ENCODE measurements at places on chromosomes 12 and 14. TPM values are rescaled to one million over a fixed set of nuclear protein-coding genes. Genes with fewer than 3 reads are reported as not detected.

Gene IFNG
- not detected for polyA plus RNA-seq

Gene KRT73
- not detected for polyA plus RNA-seq

GRCh38 chr12:107025671-107026070 is 38.7 kb upstream of the MTERF2 start:
- H3K27ac ChIP-seq = no peak overlapping the region
- DNase-seq = no peak
- H3K27me3 ChIP-seq = no peaks in the 10 kb centered on the region
- no peaks in the 10 kb centered on the region for H3K36me3 ChIP-seq
- peaks cover 24% of the 10 kb centered on the region for H3K4me1 ChIP-seq
- no peak overlapping the region for H3K4me3 ChIP-seq

DNA sequence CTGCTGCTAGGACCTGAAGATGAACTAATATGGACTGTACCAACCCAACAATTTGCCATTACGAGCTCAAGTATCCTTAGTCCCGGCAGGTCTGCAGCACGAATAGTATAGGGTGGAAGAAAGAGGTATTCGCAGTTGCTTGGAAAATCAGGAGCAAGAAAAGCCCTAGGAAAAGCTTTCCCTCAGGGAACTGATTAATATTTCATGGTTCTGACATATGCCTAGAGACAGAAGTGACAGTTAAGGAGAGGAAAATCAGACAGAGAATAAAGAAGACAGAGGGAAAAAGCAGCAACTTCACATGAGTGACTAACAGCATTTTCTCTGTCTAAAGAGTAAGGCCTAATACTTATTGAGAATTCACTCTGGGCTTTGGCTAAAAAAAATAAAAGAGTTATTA is 602.9 kb upstream of the ATP2B1 start:
- H3K36me3 ChIP-seq = no peaks in the 10 kb centered on the region
- DNase-seq = no peak
- no peak overlapping the region for H3K27ac ChIP-seq
- no peaks in the 10 kb centered on the region for H3K27me3 ChIP-seq

GRCh38 chr12:93135286-93136239 is 206.5 kb upstream of the EEA1 start:
- no peak for DNase-seq
- no peak overlapping the region for H3K4me3 ChIP-seq
- peaks cover 20% of the 10 kb centered on the region for H3K4me1 ChIP-seq
- no peaks in the 10 kb centered on the region for H3K27me3 ChIP-seq

DNA sequence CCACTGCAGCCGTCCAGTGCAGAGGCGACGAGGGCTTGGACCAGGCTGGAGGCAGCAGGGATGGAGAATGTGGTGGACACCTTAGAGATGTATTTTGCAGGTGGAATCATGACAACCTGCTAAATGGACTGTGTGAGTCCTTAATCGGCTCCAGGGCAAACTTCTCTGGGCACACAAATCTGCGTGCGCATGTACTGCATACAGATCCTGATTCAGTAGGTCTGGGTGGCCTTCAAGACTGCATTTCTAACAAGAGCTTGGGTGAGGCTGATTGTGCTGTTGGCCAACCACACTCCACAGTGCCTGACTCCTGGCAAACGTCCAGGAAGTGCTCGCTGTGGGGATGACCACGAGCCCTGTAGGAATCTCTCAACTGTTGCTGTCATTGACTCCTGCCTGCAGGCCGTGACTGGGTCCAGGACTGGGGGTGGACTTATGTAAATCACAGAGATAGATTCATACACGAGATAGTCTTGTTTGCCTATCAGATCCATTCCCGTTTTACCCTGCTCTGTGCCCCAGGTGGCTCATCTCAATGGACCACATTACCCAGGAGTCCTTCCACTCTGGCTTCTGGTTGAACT is 27.2 kb downstream of the JDP2 start:
- no peak overlapping the region for H3K27ac ChIP-seq
- no peak for DNase-seq
- H3K4me3 ChIP-seq = no peak overlapping the region
- peaks cover 29% of the 10 kb centered on the region for H3K4me1 ChIP-seq
- peaks cover 16% of the 10 kb centered on the region for H3K36me3 ChIP-seq
- no peaks in the 10 kb centered on the region for H3K27me3 ChIP-seq

DNA sequence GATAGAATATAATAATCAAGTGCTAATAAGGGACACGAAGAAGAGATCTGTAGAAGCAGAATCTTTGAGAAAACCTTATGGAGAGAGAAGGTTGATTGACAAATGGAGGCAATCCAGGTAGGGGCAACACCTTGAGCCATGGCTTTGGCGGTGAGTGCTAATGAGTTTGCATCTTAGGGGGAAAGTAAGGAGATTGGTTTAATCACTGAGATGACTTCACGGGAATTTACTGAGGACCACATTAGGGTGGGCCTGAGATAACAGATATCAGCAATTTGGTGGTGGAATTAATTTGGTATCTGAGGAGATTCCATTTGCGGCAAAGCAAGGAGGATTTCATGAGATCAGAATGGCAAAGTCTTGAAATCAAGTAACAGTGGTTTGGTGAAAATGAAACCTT is 1.8 kb upstream of the LARP4 start:
- H3K27me3 ChIP-seq = no peaks in the 10 kb centered on the region
- H3K36me3 ChIP-seq = no peaks in the 10 kb centered on the region
- H3K4me3 ChIP-seq = no peak overlapping the region

DNA sequence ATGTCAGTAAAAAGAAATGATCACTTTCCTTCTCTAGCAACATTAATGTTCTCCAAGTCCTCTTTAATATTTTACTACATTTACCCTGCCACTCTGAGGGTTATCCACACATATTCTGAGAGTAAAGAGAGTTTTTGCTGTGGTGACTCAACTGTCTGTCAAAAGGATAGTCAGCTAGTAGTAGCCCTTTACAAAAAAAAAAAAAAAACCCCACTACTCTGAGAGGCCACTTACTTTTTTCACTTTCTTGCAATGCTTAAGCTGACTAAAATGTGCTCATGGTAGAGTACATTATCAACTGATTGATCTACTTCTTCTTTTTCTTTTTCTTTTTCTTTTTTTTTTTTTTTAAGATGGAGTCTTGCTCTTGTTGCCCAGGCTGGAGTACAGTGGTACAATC is 27.6 kb upstream of the PPM1A start:
- H3K4me3 ChIP-seq = no peak overlapping the region
- H3K27me3 ChIP-seq = peaks cover 2% of the 10 kb centered on the region
- no peak for DNase-seq
- no peaks in the 10 kb centered on the region for H3K36me3 ChIP-seq
